ENCODE measurements at places on chromosomes 7 and 10. TPM values are rescaled to one million over a fixed set of nuclear protein-coding genes. Genes with fewer than 3 reads are reported as not detected.

The ARHGEF5 gene
- 46.7 TPM for total RNA-seq

DNA sequence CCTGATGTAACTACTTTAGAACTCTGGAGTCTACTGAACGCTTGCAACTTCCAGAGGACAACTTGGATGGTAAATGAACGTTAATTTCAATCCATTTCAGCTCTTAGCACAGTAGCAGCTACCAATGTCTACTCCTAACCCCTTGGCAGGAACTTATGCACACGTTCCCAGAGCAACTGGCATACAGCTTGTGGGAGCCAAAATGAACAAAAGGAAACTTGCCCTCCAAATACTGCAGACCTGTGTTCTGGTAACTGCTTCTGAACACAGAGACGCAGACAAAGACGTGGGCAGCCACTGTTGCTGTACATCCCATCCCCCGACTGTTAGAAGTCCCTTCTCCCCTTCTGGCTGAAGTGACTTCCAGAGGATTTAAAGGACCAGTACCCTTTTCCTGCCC is 61.3 kb downstream of the XPNPEP1 start:
- DNase-seq: no peak

DNA sequence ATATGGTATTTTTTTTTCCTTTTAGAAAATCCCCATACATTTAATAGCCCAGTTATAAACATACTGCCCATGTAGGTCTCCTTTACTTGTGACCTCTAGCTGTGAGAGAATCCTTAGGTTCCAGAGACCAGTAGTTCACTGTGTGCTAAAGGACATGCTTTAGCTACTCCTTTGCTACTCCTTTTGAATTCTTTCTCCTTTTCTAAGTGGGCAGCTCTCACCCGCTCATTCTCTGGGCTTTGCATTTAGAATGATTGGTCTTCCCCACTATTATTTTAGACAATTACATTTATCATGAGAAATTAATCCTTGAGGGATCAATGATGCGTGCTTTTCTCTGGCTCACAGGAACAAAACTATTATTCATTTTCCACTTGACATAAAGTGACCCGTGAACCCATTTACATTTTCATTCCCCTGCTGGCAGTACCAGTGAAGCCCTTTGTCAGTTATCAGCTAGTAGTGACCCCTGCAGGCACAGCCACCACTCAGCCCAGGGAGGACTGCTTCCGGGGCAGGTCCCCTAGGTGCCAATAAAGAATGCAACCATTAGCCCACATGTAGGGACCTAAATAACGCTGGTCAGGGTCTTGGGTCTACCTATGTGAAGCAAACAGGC is 844.3 kb downstream of the CNTNAP2 start:
- no peak for DNase-seq

- DNase-seq: peak; percentile 2
Measured at GRCh38 chr7:38040831-38041230, 120.4 kb downstream of the EPDR1 start.

- peak; percentile 11 for DNase-seq
Measured at GRCh38 chr10:29386342-29386999, 97.6 kb downstream of the LYZL1 start.

- DNase-seq: no peak
Measured at GRCh38 chr10:30709229-30709628, 79.7 kb upstream of the LYZL2 start.

All from mammary epithelial cell (primary cell).